ENCODE measurements at places on chromosomes 3 and 15.

GRCh38 chr3:162525066-162525742 is 1028.6 kb downstream of the OTOL1 start:
- peak; percentile 13 for DNase-seq

DNA sequence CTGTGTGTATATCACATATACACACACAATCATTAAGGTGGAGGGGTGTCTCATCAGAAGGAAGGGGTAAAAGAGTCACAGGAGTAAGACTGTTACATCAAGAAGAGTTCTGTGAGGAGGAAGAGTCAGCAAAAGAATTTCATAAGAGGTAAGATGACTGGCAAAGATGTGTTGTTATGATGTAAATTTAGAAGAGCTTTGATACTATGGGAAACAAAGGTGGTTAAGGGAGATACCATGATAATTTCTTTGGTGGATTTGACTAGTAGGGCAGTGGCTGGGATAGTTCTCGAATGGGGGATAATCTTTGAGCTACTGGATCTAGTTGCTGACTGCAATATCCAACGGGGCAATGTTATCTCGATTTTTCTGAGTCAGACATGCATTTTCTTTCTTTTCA is 61.6 kb downstream of the STAG1 start:
- no peak for DNase-seq

- DNase-seq = no peak
These were observed 44.6 kb upstream of the VILL start for GRCh38 chr3:37945807-37946530.

DNA sequence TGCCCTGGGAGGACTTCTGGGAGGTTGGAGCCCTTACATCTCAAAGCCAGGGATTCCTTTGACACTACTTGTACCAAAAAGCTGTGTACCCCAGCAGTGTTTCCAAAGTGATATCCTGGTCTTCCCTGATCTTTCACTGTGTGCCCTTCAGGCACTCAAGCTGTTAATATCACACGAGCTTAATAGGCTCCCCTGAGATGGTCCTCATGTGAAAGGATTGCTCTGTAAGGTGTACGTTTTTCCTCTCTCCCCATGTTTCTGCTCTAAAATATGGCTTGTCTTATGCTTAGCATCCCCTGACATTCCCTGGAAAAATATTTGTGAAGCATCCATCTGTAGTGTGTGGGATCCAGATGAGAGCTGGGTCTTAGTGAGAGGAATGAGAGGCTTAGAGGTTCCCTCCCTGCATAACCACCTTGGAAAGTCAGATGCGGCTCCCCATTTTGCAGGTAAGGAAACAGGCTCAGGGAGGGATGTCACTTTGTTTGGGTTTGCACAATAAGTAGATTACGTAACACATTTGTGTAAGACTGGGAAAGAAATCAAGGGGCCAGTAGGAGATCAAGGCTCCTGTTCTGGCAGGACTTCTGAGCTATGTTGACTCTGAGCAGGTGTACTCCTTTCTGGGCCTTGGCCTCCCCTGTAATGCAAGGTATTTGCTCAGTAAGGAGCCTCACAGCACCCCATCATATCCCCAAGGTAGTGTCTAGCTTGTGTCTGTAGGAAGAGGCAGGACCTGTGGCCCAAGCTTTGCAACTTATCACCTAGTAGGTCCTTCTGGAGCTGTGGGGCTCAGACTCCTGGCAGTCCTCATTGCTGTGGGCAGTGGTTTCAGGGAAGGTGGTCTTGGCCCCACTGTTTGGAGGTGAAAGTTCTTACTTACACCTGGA is 667 bp upstream of the ACOX2 start:
- no peak for DNase-seq

DNA sequence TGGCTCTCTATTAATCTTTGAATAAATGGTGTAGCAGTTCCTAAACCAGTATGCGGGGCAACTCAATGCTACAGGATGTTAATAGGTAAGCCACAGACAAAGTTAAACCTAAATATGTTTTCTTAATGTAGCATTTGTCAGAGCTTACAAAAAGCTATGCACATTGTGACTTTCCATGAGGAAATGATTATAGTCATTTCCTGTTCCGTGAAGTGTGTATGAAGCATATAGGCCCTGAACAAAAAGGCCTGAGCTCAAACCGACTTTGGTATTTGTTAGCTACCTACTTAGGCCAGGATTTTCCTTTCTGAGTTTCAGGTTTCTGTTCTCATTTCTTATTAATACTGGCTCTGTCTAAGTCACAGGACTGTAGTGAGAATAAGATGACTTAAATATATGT is 14.2 kb downstream of the ZNF80 start:
- no peak for DNase-seq

- no peak for DNase-seq
These were observed 130.6 kb downstream of the CCNL1 start for GRCh38 chr3:157029365-157029790.

- no peak for DNase-seq
These were observed 40.0 kb downstream of the DNAH1 start for GRCh38 chr3:52356126-52356525.

GRCh38 chr3:146033950-146034349 is 127.0 kb downstream of the PLOD2 start:
- no peak for DNase-seq

GRCh38 chr3:18765662-18766061 is 340.5 kb upstream of the SATB1 start:
- DNase-seq = no peak

- no peak for DNase-seq
These were observed 19.8 kb downstream of the RARRES1 start for GRCh38 chr3:158712443-158712842.

- peak; percentile 45 for DNase-seq
These were observed 56.9 kb downstream of the LRCH3 start for GRCh38 chr3:197847866-197848401.

- DNase-seq = peak; percentile 55
These were observed at the start of gene PLCH1 for GRCh38 chr3:155744626-155745324. TSS of gene PLCH1 (minus strand) at chr3:155745071. CDS start at chr3:155704224, 40,847 bp downstream.

DNA sequence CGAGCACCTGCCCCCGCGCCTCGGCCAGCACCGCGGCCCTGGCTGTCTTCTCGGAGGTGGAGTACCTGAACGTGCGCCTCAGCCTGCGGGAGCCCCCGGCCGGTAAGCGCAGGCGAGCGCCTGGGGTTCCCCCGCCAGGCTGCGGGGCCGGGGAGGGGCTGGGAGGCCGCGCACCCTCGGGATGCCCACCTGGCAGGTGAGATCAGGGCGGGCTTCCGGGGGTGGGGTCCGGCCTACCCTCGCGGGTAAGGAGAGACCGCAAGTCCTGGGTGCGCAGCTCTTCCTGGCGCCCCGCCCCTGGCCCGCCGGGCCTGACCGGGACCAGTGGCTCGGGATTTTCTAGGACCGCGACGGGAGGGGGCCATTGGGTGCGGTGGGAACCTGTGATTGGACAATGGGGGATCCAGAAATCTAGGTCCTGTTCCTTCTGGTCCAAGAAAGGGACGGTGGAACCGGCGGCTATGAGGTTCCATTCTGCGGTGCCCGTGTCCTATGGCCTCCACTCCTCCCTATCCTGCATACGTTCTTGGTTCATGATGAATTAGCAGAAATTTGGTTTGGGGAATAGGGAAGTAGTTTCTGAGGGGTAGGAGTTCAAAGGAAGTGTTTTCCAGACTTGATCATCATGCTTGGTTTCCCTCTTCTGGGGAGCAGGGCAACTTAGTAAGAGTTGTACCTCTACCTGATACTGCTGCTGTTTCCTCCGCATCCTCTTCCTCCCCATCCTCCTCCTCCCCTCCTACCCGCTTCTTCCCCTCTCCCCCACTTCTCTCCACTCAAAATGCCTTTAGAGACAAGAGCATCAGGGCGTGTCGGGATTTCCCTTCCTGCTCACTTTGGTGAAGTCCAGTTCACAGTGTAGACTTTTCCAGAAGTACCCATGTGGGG is 808 bp downstream of the ARRDC4 start:
- peak; percentile 13 for DNase-seq

DNA sequence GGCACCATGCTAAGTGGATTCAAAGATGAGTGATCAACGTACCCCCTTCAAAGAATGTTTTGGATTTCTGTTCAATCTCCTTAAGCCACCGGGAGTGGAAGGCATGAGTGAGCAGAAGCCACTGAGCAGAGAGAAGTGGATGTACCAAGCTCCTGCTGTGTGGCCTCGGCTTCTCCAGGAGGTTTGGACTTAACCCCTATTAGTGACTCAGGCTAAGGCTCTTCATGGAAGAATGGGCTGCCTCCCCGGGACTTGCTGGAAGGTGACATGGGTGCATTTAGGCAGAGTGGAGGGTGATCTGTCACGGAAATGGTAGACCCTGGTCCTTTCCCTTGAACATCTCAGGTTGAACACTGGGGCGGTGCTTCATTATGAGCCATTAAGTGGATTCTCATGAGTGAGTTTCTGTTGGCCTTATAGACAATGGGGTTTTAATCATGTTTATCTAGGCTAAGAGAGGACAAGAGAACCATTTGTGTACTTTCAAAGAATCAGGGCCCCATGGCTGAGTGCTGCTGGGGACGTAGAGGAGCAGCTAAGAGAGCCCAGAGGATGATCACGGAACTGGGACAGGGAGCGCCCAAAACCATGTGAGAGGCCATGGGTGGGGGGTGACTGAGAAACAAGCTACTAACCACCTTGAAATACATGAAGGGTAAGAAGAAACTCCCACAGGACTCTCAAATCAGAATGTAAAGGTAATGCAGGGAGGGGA is 62.2 kb downstream of the HES1 start:
- no peak for DNase-seq

DNA sequence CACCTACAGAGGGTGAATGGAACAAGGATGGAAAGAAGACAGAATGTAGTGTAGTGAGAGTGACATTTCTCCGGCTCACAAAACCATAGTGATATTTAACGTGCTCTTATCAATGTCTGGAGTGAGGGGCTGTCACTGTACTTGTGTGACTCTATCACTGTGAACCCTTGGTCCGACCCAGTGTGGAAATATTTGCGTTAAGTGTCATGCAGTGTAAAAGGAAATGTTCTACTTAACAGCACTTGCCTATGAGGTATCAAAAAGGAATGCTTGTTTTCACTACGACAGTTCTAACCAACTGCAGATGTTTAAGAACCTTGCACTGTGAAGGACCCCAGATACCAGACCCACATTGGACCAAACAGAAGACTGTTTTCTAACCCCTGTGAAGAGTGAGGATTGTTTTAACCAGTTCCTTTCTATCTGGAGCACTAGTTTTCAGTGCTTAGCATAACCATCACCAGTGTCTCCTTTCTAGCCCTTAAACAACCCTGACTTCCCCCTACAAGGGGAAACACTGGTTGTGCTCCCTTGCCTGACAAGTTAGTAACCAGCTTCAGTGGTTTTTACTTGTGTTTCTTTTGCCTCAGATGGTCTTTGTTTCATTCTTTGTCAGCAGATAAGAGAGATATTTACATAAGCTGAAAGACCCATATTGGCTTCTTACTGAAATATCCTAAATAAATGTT is 144.7 kb upstream of the ABHD17C start:
- DNase-seq = no peak

DNA sequence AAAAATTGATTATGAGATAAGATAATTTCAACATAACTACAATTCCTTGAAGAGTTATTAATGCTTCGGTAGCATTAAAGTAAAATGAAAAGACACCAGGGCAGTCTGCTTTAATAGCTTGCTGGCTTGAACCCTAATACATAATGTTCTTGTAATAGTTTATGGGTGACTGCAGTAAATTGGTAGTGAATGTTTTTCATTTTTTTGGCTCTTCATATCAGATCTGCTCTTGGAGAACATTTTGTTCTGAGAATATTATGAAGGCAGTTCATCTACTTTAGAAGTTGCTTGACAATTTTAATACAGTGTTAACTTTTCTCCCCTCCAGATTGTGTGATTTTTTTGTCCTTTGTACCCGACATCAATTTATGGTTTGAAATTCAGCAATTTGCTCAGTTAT is 128.4 kb downstream of the ZBTB20 start:
- no peak for DNase-seq

- peak; percentile 9 for DNase-seq
These were observed 17.4 kb downstream of the PDIA5 start for GRCh38 chr3:123084192-123084591.

- DNase-seq = no peak
These were observed 372.9 kb upstream of the LMCD1 start for GRCh38 chr3:8128686-8129085.

All from midbrain (tissue), 1 donor.